ENCODE measurements at places on chromosomes 13 and 19.

GRCh38 chr13:98665638-98665995 lies 86.9 kb downstream of the SLC15A1 start:
- no peak for DNase-seq

GRCh38 chr13:25117312-25117711 lies 21.4 kb downstream of the PABPC3 start:
- DNase-seq, result no peak

GRCh38 chr19:47296036-47296435 lies 13.6 kb upstream of the C5AR1 start:
- no peak for DNase-seq

DNA sequence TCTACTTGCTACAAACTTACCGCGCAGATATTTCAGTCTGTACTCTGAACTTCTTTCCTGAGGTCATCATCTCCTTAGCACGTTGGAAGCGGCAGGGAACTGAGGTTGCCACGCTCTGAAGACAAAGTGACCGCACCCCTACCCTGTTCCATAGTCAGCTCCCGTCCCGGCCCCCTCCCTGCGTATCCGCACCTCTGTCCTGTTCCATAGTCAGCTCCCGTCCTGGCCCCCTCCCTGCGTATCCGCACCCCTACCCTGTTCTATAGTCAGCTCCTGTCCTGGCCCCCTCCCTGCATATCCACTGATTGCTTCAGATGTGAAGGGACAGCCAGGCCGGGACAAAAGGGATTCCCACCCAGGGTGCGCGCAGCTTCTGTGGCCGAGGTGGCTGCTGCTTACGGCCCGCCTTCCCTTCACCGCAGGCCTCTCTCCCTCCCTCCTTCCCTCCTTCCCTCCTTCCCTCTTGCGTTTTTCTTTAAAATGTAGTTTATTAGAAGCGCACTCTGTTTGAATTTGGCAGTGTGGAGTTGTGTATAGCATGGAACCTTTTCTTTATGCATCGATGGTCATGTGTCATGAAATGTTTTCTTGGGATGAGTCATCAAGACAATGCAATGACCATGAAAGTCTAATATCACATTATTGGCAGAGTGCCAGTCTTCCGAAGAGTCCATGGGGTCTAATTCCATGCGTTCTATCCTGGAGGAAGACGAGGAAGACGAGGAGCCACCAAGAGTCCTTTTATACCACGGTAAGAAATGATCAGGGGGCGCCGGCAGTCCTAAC lies 21.9 kb upstream of the NDUFS7 start:
- DNase-seq, result no peak

GRCh38 chr13:41842036-41842620 lies 118.8 kb downstream of the VWA8 start:
- DNase-seq, result no peak

DNA sequence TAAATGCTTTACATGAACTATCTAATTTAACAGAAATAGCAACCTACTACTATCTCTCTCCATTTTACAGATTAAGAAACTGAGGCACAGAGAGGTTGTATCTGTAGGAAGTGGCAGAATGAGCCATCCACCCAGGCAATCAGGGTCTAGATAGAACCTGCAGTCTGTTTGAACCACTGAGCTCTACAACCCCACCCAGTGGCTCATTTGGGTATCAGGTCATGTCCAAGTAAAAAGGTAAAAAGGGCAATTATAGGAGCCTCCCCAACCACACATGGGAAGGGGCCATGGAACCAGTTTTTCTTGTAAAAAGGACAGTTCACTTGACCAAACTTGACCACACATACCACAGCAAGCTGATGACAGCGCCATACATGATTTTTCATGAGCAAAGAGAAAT lies 92.9 kb upstream of the SGCG start:
- DNase-seq, result no peak

- no peak for DNase-seq
Observed at GRCh38 chr19:16739546-16739945, 19.9 kb downstream of the NWD1 start.

GRCh38 chr19:14265290-14266036 lies 59.5 kb upstream of the ADGRL1 start:
- no peak for DNase-seq

DNA sequence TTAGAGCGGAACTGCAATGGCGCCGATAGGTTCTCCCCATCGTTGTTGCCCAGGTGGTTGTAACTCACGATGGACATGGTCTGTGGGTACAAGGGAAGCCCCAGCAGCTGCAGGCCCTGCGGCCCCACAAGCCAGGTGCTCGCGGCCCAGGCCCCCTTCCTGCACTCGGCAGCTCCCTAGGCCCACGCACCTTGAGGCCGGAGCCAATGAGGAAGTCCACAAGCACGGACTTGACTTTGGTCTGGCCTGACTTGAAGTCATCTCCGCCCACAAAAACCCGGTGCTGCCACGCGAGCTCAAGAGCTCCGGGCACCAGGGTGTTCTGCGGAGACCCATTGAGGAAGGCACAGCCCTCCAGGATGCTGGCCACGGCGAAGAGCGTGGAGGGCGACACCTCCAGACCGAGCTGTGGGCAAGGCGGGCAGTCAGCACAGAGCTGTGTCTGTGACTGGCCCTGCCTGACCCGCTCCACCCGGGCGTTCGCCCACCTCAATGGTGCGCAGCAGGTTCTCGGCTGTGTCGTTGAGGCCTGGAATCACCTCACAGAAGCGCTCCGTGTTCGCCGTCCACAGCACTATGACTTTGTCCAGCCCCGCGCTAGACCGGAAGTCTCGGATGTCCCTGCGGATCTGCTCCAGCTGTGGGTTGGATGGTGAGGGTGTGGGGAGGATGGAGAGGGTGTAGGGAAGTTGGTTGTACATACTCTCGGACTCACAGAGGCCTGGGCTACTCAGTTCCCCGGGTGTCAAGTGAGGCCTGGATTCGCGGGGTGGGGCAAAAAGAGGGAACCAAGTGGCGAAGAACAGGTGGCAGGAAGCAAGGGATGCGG lies 1.9 kb downstream of the ISYNA1 start:
- DNase-seq, result no peak

GRCh38 chr19:34662919-34663318 lies 14.0 kb downstream of the SCGB2B2 start:
- DNase-seq, result no peak

DNA sequence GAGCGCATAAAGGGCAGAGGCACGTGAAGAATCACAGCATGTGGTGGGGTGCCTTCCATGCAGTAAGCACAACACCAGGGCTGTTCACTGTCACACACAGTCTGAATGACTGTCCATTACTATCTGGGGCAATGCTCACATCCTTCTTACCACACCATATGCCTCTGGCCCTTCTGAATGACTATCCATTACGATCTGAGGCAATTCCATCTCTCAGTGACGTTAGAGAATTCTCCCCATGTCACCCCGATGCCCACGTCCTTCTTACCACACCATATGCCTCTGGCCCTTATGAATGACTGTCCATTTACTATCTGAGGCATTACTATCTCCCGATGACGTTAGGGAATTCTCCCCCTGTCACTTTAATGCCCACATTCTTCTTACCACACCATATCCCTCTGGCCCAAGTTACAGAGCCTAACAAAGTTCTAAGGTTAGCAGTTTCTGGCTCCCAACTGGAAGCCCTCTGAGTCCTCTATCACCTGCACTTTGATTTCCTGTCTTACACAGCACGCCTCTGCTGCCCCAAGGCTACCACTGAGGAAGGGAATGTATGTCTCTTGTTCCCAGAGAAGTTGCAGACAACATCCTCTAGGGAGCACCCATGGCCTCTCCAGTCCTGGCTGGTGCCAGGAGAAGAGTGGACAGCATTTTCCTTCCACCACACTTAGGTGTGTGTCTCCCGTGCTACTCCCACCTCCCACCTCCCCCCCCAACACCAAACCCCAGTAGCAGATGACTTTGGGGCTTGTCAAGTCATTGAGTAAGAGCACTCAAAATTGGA lies 154.8 kb downstream of the COG6 start:
- DNase-seq, result no peak

- DNase-seq, result no peak
Observed at GRCh38 chr13:23751195-23751594, 138.0 kb downstream of the MIPEP start.

DNA sequence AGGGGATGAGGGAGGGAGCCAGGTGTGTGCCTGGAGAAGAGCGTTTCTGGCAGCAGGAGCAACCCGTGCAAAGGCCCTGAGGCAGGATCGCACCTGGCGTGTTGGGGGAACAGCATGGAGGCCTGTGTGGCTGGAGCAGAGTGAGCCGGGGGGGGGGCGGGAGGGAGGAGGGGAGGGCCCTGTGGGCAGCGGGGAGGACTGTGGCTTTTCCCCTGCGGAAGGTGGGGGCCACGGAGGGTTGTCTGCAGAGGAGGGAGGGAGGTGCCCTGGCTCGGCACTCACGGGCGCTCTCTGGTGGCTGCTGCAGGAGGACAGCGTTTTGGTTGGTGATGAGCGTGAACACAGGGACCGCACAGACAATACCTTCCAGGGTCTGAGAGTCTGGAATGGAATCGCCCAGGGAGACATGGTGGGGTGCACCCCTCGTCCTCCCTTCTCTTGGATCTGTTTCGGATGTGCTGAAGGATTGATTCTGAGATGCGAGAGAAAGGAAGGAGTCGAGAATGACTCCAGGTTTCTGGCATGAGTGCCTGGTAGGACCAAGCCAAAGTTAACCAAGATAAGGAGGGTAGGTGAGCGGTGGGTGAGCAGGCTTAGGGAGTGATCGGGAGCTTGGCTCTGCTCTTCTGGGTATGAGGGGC lies 6.5 kb downstream of the RAB11B start:
- DNase-seq, result no peak

DNA sequence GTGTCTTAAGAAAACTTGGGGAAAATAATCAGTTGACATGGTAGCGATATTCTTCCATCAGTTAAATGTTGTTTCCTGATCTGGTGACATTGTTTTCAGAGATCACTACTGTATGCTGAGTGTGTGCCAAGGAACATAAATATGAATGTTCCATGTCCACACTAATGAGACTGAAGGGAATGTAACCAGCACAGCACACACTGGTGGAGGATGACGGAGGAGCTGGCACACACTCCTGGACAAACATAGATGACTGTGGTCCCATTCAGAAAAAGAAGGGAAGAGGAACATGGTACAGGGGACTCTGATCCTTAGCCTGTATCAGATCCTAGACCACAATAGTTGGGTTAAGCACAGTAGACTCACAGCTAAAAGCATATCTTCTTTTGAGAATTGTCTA lies 574.8 kb downstream of the MYO16 start:
- DNase-seq, result no peak

GRCh38 chr19:15330801-15331418 lies 1.4 kb downstream of the BRD4 start:
- no peak for DNase-seq

DNA sequence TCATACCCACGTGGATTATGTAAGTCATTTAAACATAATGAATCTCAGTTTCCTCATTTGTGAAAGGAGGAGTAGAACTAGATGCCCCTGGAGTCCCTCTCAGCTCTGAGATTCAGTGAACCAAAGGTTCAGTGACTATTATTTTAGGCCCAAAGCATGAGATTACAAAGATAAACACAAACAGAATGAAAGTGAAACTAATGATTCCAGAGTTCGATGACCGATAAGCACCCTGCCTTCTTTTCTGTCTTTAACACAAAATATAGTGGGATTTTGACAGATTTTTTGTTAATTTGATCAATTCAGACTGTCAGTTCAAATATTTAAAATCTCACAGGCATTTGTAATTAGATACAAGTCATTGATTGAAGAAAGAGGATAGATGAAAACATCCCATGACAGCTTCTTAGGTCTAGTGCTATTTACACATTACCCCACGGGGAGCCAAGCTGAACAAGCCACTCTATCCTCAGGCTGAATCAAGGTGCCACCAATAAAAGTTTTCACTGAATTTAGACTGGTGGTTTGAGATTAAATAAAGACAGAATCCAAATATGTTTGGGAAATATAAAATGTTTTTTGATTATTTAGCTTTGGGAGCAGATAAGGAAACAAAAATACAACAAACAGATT lies 64.6 kb upstream of the RAP2A start:
- no peak for DNase-seq

GRCh38 chr19:17530586-17530985 lies 19.1 kb downstream of the PGLS start:
- no peak for DNase-seq

GRCh38 chr13:98228661-98229341 lies 51.7 kb upstream of the RNF113B start:
- no peak for DNase-seq

GRCh38 chr19:41551711-41552110 lies 24.3 kb upstream of the CEACAM21 start:
- DNase-seq, result no peak

GRCh38 chr19:14030997-14031718 lies 404 bp upstream of the IL27RA start:
- DNase-seq, result no peak

DNA sequence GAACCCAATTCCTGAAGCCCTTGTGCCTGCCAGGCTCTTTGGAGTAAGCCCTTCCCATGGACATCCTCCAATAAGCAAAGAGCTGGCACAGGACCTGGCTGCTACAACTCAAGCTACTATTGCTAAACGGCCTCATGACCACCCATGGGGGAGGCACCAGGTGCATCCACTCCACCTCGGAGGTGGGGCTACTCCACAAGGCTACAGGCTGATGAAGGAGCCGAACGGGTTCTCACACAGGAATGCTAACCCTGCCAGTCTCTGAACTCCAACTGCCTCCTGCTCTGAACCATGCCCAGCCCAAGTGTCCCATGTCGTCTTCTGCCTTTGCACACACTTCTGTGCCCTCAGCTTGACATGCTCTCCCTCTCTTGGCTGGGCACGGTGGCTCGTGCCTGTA lies 10.0 kb downstream of the SYMPK start:
- no peak for DNase-seq

DNA sequence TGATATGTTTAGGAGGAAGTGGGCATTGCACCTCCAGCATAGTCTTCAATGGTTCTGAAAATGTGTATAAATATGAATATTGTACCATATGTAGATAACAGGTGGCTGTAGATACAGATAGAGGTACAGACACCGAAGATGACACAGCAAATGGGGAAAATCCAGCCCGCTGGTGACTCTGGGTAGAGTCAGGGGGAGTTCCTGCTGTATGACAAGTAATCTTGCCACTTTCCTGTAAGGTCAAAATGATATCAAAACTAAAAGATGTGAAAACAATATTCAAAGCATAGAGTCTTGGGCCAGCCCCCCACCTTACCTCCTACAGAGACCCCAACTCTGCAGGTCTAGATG lies 17.8 kb downstream of the C2CD4C start:
- DNase-seq, result no peak

GRCh38 chr13:49638030-49638743 lies 9.9 kb downstream of the ARL11 start:
- DNase-seq, result no peak

DNA sequence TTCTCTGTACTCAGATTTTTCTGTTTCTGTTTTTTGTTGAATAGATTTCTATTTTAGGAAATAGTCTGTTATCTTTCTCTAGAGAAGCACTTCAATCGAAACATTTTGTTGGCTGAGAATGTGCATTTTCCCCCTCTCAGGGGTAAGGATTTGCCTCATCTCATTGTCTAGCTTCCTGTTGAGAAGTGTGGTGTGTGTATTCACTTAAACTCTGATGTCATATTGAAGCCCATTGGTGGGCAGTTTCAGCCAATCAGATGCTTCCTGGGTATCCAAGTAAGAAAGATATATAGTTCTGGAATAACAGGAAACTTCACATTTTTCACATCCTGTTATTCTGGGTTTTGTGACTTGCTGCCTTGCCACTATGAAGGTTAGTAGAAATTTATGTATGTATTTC lies 87.6 kb downstream of the ARHGEF7 start:
- no peak for DNase-seq
